ENCODE measurements at places on chromosomes 12 and 14. TPM values are rescaled to one million over a fixed set of nuclear protein-coding genes. Genes with fewer than 3 reads are reported as not detected.

SPIC gene
- total RNA-seq, result not detected

FAM186B gene
- 0.07 TPM for total RNA-seq

RNASE1 gene
- total RNA-seq, result 1.5 TPM

RIMBP2 gene
- not detected for total RNA-seq

MAP3K9 gene
- 12.2 TPM for total RNA-seq

ACVR1B gene
- total RNA-seq, result 7.2 TPM

CPNE6 gene
- total RNA-seq, result not detected

GPRC5A gene
- total RNA-seq, result 31.9 TPM

SOAT2 gene
- not detected for total RNA-seq

SMCO2 gene
- total RNA-seq, result not detected

NELL2 gene
- total RNA-seq, result not detected

INHBE gene
- total RNA-seq, result 0.21 TPM

TMBIM6 gene
- 405 TPM for total RNA-seq

EFS gene
- total RNA-seq, result 23.2 TPM

FOXN4 gene
- total RNA-seq, result not detected

MGP gene
- not detected for total RNA-seq

TSPAN8 gene
- not detected for total RNA-seq

ADAM20 gene
- not detected for total RNA-seq

OR10A7 gene
- not detected for total RNA-seq

KRT6A gene
- 9,998 TPM for total RNA-seq

OVCH1 gene
- not detected for total RNA-seq

FSCB gene
- not detected for total RNA-seq

RERGL gene
- not detected for total RNA-seq

PAX9 gene
- total RNA-seq, result 12.0 TPM

TWF1 gene
- total RNA-seq, result 93.0 TPM

WNT1 gene
- total RNA-seq, result not detected

LRP1-AS gene
- not detected for total RNA-seq

SYT1 gene
- 0.49 TPM for total RNA-seq

CCDC85C gene
- 42.3 TPM for total RNA-seq

TOMM20L gene
- not detected for total RNA-seq

HSPB8 gene
- total RNA-seq, result 3.4 TPM

COL2A1 gene
- 0.07 TPM for total RNA-seq

DPY19L2 gene
- total RNA-seq, result 0.14 TPM

TSHR gene
- total RNA-seq, result not detected

COQ6 gene
- total RNA-seq, result 26.3 TPM

RAB15 gene
- 0.46 TPM for total RNA-seq

GLIPR1L1 gene
- not detected for total RNA-seq

HNF1A gene
- total RNA-seq, result not detected

KRT2 gene
- 0.28 TPM for total RNA-seq

TSPAN19 gene
- total RNA-seq, result not detected

RHOJ gene
- total RNA-seq, result 0.21 TPM

GPR162 gene
- 0.21 TPM for total RNA-seq

GLRX5 gene
- total RNA-seq, result 45.3 TPM

CLEC1B gene
- total RNA-seq, result not detected

TMEM119 gene
- 0.05 TPM for total RNA-seq

KLRC4 gene
- total RNA-seq, result 0.21 TPM

MCRS1 gene
- total RNA-seq, result 66.0 TPM

SPSB2 gene
- total RNA-seq, result 8.6 TPM

DCP1B gene
- total RNA-seq, result 9.6 TPM

KANSL2 gene
- total RNA-seq, result 61.9 TPM
